AG04450 (cell line): ENCODE measurements at places on chromosomes 1 and 21.

DNA sequence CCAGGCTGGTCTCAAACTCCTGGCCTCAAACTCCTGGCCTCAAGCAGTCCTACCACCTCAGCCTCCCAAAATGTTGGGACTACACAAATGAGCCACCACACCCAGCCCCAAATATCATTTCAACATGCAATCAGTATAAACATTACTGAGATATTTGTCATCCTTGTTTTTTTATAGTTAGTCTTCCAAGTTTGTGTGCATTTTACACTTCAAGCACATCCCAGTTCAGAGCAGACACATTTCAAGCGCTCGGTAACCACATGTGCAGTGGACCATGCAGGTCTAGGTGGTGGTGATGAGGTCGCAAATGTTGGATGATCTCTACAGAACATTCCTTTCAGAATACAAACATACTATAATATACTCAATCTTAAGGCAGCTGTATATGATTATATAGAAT, 23.8 kb upstream of the APP start:
- no peak for DNase-seq

DNA sequence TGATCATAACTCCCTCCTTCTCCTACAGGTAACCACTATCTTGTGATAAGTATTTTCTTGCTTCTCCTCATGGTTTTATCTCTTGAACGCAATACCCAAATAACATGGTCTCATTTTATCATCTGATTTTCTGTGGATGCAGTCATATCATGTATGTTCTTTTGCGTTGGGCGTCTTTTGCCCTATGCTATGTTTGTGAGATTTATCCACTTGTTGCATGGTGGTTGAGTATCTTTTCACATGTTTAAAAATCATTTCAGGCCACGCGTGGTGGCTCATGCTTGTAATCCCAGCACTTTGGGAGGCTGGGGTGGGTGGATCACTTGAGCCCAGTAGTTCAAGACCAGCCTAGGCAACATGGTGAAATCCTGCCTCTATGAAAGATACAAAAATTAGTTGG, 15.6 kb downstream of the PADI3 start:
- DNase-seq = no peak

DNA sequence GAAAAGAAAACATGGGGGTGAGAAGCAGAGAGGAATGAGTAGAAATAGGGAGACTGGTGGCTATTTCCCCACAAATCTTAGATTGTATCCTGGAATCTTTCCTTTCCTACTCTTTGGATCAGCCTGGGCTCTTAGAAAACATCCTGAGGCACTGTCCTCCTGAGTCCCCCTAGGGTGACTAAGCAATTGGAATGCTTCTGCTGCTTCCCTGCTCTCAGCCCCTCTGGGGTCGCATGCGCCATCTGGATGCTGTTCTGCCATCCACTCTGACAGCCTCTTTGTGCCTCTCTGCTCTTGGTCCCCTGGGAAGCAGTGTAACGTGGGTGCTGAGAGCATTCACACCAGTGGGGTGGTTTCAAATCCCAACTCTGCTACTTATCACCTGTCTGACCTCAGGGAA, 443.0 kb downstream of the SIPA1L2 start:
- DNase-seq = no peak

DNA sequence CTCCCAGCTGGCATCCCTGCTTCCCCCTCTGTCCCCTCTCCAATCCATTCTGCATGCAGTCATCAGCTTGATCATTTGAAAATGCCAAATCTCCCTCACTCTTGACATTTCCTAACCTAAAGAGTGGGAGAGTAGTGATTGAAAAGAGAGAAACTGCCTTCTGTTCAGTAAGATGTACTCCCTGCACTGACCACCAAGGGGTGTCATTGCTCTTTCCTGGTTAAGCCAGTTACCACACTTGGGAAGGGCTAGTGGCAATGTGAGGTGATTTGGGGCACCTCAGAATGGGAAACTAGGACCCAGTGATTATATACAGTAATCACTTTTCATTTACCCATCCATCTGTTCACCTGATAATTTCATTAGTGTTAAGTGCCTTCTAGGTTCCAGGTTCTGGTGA, 6.9 kb upstream of the TMEM269 start:
- DNase-seq = no peak

DNA sequence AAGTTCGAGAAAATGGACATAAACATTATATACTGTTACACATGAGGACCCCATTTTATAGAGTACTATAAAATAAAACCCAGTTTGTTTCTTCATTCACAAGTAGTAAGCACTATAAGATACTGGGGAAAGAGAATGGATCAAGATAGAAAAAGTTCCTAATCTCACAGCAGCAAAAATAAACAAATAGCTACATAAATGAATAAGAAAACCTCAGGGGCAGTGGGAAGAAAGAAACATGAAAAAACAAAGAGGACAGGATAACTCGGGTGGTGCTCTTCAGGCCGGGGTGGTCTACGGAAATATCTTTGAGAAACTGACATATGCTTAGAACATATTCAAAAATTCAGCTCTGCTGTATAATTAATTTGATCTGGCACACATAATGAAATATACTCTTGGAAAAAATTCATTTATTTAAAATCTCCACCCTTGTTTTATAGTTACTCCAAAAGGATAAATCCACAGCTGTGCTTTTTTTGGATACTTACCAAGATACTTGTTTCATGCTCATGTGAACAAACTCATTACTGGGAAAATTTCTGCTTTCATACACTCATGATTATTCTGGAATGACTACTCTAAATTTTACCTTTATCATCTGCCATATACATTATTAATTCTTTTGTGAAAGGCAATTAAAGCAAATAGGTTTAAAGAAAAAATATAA, 20.0 kb downstream of the CEP170 start:
- peak; percentile 23 for DNase-seq

GRCh38 chr21:32382108-32382644, 10.6 kb downstream of the URB1 start:
- DNase-seq = no peak

DNA sequence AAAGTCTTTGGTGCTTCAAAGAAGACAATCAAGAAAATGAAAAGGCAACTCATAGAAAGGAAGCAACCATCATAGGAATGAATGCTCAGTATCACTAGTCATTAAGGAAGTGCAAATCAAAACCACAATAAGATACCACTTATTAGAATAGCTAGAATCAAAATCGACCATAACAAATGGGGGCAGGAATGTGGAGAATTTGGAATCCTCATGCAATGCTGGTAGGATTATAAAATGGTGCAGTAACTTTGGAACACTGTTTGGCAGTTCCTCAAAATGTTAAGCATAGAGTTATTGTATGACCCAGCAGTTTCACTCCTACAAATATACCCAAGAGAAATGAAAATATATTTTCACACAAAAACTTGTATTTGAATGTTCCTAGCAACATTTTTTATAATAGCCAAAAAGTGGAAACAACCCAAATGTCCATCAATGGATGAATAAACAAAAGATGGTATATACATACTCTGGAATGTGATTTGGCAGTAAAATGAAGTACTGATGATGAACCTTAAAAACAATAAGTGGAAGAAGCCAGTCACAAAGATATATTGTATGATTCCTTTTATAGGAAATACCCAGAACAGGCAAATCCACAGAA, 105.6 kb downstream of the MIS18A start:
- no peak for DNase-seq

GRCh38 chr1:115908565-115909274, 67.6 kb upstream of the SLC22A15 start:
- no peak for DNase-seq

DNA sequence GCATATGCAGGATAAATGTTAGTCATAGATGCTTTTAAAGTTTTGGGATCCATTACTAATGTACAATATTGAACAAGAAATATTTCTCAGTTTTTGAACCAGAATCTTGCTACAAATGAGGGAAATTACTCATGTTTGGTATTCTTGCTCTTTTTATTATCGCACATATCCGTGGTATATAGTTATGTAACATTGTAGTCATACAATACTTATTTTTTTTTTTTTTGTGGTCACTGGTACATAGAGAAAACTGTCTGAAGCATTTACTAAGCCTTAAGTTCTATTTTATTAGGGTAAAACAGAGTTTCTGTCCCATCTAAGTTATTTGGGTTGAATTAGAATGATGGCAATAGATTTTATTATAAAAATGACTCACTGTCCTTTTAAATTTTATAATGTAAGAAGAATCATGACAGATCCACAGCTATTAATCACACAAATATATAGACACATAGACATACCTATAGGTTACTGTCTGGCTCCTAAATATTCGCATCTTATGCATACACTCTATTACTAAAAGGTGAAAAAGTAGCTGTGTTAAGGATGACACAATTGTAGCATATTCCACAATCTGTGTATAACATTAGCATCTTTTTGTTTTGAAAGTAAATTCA, 18.0 kb upstream of the PRKAA2 start:
- DNase-seq = no peak
